Left renal cortex interstitium (tissue), 4 donors: ENCODE measurements at places on chromosomes 6 and 20.

GRCh38 chr6:90730151-90730673, 143.3 kb upstream of the MAP3K7 start:
- no peak for DNase-seq

DNA sequence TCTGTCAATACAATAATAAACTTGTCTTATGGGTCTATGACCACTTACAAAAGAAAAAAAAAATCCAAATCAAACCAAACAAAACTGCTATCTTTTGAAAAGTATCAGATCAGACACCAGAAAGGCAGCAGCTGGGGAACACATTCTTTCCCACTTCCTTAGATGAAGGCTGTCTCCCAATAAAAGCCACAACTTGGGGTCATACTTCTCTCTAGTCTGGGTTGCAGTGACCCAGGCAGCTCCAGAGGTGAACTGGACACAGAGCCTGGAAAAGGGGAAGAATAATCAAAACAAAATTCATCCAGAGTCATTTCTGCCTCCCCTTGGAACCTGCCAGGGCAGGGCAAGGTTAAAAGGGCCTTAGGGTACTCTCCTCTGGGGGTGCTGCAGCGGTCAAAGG, 19.1 kb downstream of the ATXN1 start:
- DNase-seq = no peak

DNA sequence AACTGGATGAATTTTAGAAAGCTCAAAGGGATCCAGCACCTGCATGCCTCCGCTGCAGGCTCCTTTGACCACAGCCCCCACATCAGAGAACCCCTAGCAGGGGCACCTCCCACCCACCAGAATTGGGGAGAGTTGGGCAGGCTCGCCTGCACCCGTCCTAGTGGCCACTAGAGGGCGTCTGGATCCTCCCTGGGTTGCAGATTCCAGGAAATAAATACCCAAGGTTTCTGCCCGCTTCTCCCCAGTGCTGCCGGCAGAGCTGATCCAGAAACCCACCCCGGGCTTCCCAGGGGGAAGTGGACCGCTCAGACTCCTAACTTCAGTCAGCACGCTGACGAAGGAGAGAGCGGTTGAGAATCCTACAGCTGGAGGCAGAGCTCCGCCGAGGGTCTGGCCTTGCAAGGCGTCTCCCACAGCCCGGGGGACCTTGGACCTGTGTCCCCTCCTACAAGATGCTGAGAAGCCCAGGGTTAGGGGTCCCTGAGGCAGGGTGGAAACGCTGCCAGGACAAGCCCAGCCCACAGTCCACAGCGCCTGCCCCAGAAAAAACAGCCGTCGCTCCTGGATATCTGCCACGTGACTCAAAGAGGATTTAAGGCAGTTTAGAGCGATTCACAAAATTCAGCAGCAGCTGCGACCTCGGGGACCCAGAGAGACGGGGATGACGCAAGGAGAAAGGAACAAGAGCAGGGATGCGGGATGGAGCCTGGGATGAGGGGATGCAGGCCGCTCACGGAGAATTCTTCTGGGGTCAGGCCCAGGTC, 32.6 kb upstream of the PHACTR3 start:
- peak; percentile 47 for DNase-seq

DNA sequence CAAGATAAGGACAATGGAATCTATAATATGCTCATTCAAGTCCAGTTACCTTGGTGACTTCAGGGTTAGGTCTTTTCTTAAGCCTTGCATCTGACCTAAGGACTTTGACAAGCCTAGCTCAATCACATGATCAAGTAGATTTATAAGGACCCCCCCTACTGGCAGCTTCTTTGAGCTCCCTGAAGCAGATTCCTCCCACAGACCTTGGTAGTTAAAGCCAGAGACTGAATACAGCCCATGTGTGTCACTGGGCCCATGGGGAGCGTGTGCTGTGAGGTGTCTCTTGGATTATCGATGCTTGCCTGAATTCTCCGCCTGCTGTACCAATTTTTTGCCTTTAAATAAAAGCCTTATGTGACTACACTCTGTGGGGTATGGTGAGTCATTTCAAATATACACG, 372.7 kb upstream of the RGS17 start:
- DNase-seq = no peak

DNA sequence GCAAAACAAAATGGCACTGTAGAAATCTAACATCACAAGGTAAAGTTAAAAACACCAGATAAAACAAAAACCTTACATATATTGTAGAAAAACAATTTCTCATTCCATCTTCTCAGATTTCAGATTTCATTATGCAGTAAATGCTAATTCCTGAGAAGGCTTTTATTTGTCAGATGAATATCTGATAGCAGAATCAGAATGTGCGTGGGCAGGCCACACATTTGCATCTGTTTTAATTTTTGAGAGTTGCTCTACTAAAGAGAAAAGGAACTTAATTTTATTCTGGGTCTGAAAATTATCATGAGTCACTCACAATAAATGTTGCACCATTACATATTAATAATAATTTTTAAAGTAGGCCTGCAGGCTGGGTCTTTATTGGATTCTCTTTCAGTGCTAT, 329.3 kb upstream of the SPTLC3 start:
- DNase-seq = no peak

DNA sequence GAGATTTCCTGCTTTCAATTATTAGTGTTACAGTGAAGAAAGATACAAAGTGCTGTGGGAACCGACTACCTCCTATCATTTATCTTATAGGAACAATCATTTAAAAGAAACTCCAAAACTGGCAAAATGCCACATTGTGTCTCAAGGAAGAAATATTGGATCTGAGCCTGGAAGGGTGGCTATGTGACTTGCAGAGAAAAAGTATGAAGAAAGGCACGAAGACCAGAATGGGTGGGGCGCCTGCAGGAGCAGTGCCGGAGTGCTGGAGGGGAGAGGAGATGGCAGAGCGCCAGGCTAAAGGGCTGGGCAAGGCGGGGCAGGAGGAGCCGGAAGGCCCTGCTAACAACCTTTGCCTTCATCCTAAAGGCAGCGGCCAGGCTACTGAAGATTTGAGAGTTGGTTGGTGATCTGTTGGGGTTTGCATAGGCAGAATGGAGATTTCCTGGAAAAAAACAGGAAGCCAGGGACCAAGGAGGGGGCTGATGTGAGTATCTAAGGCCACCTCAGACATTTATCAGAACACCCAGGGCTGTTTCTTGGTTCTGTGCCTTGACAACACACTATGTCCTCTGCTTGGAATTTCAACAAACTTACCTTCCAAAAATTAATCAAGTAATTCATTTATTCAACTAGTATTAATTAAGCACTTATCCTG, 125.6 kb downstream of the MAFB start:
- DNase-seq = no peak

DNA sequence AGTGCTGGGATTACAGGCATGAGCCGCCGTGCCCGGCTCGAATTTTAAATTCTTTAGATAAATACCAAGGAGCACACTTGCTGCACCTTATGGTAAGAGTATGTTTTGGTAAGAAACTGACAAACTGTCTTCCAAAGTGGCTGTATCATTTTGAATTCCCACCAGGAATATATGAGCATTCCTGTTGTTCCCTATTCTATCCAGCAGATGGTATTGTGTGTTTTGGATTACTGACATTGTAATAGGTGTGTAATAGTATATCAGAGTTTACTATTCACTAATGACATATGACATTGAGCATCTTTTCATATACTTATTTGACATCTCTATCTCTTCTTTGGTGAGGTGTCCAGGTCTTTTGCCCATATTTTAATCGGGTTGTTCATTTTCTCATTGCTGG, 40.5 kb downstream of the TGM6 start:
- no peak for DNase-seq

DNA sequence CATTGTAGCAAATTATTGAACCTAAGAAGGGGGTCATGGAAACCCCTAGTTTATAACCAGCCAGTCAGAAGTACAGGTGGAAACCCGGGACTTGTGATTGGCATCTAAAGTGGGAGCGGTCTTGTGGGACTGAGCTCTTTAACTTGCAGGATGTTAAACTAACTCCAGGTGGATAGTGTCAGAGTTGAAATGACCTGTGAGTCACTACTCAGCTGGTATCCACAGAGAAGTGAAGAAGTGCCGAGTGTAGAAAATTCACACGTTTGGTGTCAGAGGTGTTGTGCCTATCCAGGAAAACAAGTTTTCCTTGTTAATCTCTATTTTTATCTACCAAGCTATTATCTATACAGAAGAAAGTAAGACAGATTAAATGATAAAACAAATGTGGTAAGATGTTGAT, 179.7 kb downstream of the ADGRG6 start:
- no peak for DNase-seq

DNA sequence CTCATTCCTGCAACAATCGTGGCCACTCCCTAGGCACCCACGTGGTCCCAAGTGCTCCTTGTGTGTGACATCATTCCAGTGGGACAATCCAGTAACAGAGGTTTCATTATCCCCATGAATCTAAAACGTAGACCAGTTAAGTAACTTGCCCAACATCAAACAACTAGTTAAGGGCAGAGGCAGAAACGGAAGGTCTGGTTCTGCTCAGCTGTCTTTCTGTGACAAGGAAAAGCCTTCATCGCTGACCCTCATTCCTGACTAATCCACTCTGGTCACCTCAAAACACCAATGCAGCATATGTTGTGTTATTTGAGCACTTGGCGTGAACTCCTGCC, 261.4 kb upstream of the JARID2 start:
- DNase-seq = peak; percentile 40

DNA sequence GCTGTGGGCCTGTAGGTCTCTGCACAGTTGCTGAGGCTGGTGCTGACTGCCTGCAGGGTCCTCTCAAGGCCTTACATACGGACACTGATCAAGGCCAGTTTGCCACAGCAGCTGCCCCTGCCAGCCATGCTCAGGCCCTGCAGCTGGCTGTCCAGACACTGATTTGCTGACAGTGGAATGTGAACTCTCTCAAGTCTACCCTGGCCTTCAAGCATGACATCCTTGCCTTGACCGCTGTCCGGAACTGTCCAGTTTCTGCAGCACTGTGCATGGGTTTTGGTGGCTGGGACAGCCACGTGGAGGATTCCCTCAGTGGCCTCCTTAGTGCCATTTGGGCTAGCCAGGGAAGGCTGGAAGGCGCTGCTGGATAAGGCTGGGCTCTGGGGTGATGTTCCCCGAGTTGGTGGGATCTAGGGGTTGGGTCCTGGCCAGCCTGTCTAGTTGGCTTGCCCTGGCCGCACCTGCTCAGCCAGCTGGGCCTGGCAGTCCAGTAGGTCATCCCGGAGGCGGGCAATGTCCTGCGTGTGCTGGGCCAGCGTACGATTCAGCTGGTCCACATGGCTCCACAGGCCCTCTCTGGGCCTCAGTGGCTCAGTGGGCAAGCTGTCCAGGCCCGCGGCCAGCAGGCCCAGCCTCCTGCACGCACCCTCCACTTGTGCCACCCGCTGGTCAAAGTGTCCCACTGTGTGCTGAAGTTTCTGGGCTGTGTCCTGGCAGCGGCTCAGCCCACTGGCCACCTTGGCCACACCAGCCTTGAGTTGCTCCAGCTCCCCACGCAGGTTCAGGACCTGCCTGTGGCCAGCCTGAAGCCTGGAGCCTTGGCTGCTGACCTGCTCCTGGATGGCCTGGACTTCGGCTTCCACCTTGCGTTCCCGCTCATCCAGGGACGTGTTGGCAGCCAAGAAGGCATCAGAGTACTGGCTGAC, 5.5 kb downstream of the EMILIN3 start:
- DNase-seq = no peak
